ENCODE measurements at places on chromosomes 6 and 20.

GRCh38 chr6:98107801-98108200, 726.6 kb upstream of the POU3F2 start:
- DNase-seq = no peak

- DNase-seq = no peak
These were observed 28.1 kb upstream of the PNPLA1 start for GRCh38 chr6:36241728-36242127.

GRCh38 chr6:36566418-36566905, 19.2 kb upstream of the STK38 start:
- no peak for DNase-seq

DNA sequence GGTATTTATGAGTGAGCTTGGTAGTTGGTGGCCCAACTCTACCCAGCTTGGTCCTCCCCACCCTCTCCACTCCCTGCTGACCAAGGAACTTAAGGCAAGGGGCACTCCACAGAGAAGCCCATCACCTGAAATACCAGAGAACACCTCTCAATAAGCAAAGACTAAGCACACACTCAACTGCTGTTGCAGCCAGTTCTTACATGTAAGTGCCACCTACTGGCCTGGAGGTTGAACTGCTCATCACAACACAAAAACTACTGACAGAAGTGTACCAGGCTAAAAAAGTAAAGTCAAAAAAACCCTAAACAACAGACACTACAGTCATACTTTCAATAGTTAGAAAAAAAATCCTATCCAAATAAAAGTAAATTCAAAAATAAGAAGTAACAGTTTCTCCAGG, 146.2 kb downstream of the FAM83B start:
- no peak for DNase-seq

DNA sequence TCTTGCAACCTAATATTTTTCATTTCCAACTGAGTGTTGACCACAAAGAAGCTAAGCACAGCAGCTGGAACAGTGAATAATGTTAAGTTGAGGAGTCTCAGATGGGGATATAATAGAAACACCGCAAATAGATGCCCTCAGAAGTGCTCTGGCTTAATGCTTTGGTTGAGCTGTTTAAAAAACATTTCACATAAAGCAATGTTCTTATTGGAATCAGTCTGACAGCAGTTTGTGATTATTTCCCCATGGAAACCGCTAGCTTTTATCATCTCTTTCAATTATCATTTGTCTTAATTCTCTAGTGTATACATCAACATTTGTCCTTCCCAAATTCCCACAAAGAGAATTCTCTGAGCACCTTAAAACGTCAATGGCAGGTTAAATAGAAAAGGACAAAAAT, 30.8 kb downstream of the METTL24 start:
- no peak for DNase-seq

GRCh38 chr6:3696525-3697088, 54.9 kb downstream of the PXDC1 start:
- no peak for DNase-seq

DNA sequence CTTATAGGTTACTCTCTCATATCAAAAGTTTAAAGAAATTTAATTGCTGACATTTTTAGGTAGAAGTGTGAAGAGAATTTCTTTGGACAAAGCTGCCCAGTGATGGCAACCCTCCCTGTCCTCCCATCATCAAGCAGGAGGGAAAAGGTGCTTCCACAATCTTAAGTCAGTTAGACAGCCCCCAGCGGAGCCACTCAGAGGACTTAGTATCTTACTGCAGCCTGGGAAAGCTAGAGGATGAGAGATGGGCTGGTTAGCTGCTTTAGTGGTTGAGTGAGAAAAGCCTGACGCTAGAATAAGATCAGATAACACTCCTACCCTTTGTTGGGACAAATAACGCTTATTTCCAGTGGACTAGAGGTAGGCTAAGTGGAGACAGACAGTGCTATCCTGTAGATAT, 227.1 kb downstream of the RFPL4B start:
- no peak for DNase-seq
